ENCODE measurements at places on chromosomes 5 and 9. TPM values are rescaled to one million over a fixed set of nuclear protein-coding genes. Genes with fewer than 3 reads are reported as not detected.

The CDC14B gene
- 2.6 TPM for total RNA-seq

The TMC1 gene
- not detected for total RNA-seq

The SLC25A2 gene
- not detected for total RNA-seq

The FAM78A gene
- 45.7 TPM for total RNA-seq

The QSOX2 gene
- 26.2 TPM for total RNA-seq

The BARHL1 gene
- not detected for total RNA-seq

The NAIF1 gene
- total RNA-seq, result 9.8 TPM

The RBM27 gene
- total RNA-seq, result 27.3 TPM

The PLK2 gene
- total RNA-seq, result 8.2 TPM

The IFNA21 gene
- not detected for total RNA-seq

The FCN2 gene
- not detected for total RNA-seq

The CTSV gene
- total RNA-seq, result 2.8 TPM

The OTULIN gene
- 60.2 TPM for total RNA-seq

The TAF11L6 gene
- total RNA-seq, result not detected

The TRPM3 gene
- total RNA-seq, result 0.02 TPM

The PDE6A gene
- not detected for total RNA-seq

The PCDHB2 gene
- total RNA-seq, result not detected

The ZNF883 gene
- 1.0 TPM for total RNA-seq

The HSD17B4 gene
- 49.7 TPM for total RNA-seq

The DDX4 gene
- not detected for total RNA-seq

The ARHGEF28 gene
- total RNA-seq, result not detected

The RANBP3L gene
- not detected for total RNA-seq

The NEUROG1 gene
- total RNA-seq, result not detected

The NFIB gene
- total RNA-seq, result not detected

The DOCK8 gene
- 134 TPM for total RNA-seq

The IFNA4 gene
- not detected for total RNA-seq

The FAM153A gene
- total RNA-seq, result 87.3 TPM

The ROR2 gene
- not detected for total RNA-seq

The PFN3 gene
- total RNA-seq, result not detected

The CCDC183 gene
- 1.3 TPM for total RNA-seq

The LECT2 gene
- total RNA-seq, result not detected

The BTNL3 gene
- total RNA-seq, result not detected

The PCDHB16 gene
- not detected for total RNA-seq

Data from activated naive CD4-positive, alpha-beta T cell treated with anti-CD3 and anti-CD28 coated beads, Interleukin-2, amount 50 U/mL, for 72 hours (primary cell).